HTR-8/SVneo (cell line): ENCODE measurements at places on chromosomes 12 and 14.

GRCh38 chr12:21906919-21907493, 34.2 kb downstream of the ABCC9 start:
- DNase-seq: no peak

GRCh38 chr14:57573173-57573572, 79.5 kb upstream of the CCDC198 start:
- DNase-seq: no peak

GRCh38 chr12:8829125-8829518, 6.7 kb downstream of the A2ML1 start:
- DNase-seq: no peak

GRCh38 chr14:50056435-50056834, 59.9 kb downstream of the VCPKMT start:
- DNase-seq: no peak

DNA sequence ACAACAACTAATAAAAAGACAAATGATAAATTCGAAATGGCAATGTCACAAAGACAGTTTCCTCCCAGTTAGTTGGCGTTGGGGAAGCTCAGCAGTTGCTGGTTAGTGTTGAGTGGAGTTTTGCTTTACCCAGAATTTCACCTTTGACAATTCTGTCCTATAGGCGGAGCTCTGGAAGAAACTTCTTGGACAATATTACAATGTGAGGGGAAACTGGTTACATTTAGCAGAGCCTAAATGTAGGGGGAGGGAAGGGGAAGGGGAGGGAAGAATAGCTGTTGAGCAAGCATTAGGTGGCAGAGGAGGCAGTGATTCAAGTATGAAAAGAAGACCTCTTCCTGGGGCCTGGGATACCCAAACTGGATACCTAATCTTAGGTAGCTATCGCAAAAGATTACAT, 51.4 kb downstream of the BDKRB1 start:
- DNase-seq: peak; percentile 3

GRCh38 chr14:72045885-72046284, 113.7 kb downstream of the RGS6 start:
- no peak for DNase-seq

DNA sequence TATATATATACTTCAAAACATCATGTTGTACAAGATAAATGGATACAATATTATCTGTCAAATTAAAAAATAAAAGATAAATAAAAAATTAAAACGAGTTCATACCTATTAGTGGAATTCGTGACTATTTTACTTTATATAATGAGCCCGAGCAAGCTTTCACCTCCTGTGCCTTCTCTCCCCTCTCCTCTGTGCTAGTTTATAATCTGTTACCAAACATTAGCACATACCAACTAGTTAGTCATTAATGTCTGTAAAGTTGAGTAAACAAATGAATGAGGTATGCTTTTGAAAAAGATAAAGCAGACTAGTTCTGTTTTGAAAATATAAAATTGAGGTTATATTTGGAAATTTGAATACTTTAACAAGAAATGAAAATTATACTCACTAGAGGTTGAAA, 84.0 kb downstream of the LRRC9 start:
- DNase-seq: no peak

DNA sequence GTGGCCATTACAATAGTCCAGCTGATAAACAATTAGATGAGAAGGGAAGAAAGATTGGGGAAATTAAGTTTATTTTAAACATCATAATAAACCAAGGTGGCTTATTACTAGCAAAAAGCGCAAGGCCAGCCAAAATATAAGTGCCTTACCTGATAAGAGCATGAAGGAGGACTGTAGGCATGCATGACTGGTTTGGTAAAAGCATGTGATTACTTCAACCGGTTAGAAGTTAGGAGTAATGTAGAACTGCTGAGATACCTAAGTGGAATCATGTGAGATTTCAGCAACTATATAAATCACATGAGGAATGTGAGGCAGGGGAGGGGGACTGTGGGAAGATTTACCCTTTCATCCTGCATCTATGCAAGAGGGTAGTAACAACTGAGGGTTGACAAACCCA, 59.7 kb upstream of the CCDC196 start:
- no peak for DNase-seq

- DNase-seq: no peak
Observed at GRCh38 chr14:27372771-27373170, 774.9 kb upstream of the NOVA1 start.

GRCh38 chr14:83162361-83162929, 1628.8 kb upstream of the SEL1L start:
- DNase-seq: no peak

DNA sequence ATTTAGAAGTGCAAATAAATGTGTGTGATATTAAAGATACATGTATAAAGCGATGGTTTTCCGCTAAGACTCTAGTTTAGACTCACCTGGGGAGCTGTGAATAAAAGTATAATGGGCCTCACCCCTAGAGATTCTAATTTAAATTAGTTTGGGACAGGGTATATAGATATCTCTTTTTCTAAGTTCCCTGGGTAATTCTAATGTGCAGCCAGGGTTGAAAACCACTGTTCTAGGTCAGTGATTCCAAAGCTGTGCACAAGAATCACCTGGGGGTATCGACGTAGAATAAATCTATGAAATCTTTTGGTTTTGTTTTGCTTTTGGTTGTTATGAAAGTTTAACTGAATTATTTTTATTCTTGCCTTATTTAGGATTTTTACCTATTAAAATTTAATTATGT, 302.1 kb downstream of the KCNH5 start:
- no peak for DNase-seq

DNA sequence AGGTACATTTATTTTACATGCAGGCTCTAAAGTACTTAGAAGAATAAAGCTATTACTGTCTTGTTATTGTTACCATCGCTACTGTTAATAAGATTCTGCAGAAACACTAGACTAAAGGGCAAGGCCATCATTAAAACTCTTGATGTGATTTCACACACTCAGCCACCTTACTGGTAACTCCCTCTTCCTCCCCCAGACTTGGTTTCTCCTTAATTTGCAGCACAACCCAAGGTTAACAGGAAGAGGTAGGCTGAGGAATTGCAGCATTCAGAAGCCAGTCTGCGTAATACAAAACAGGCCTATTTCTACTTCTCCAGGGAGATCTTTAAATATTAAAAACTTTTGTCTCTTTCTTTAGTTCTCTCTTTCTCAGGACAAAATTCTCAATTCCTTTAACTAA, 210.3 kb downstream of the BTG1 start:
- no peak for DNase-seq

DNA sequence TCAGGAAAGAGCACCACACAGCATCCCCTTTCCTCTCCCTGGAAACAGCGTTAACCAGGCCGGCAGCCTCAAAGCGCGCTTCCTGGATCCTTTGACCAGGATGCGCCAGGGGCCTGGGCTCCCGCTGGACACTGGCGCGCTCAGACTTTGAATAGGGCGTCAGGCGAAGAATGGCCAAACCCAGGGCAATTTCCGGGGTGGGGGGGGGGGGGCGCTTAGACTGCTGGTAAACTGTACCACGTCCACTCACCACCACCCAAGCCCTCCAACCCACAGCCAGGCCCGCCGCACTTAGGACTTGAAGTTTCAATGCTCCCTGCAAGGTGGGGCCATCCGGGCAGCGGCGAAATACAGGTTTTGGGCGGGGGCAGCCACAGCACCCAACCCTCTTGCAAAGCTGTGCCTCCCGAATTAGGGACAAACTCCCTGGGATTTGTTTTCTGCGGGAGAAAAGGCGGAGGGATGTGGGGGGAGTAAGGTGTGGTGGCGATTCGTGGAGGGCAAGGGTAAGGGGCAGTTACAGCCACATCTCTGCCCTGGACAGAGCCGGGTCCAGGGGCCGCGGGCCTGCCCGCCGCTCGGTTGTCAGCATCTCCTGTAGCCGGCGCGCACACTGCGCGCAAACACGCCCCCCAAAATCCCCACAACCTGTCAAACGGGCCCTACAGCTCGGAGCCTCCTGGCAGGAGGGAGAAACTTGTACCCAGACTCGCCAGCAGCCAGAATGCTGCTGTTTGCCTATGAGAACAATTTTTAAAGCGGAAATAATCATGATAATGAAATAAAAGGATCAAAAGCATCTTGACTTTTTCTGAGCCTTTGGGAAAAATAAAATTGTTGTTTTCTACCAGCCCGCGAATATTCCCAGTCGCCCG, 958 bp downstream of the RTN1 start:
- peak; percentile 26 for DNase-seq

- DNase-seq: no peak
Observed at GRCh38 chr12:45969084-45969483, 21.3 kb downstream of the SCAF11 start.

DNA sequence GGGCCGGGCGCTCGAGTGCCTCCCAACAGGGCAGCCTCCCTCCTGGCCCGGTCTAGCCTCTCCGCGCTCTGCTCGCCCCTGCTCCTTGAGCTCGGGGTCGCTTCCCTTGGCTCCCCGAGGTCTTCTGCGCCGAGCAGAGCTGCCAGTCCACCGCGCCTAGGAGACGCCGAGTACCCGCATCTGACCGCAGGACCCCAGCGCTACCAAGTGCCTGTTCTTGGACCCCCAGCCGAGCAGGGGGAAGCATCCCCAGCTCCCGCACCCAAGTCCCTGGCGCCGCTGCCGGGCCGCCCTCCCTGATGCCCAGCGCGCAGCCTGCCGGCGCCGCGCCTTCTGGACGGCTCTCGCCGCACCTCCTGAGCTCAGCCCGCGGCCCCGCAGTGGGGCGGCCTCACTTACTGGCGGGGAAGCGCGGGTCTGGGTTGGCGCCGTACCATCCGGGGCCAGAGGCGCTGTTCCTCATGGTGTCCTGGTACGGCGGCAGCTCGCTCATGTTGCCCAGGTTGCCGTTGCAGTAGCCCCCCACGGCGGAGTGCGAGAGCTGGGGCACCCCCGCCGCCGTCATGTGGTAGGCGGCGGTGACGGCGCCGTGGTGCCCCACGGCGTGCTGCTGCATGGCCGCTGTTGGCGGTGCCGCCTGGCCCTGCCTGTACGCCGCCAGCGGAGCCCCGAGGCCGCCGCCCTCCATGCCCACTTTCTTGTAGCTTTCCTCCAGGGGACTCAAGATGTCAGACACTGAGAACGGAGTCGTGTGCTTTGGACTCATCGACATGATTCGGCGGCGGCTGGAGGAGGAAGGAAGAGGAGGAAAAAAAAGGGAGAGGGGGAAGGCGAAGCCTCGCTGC, 1.2 kb downstream of the NKX2-1 start:
- DNase-seq: no peak

GRCh38 chr14:95068080-95068479, 89.2 kb downstream of the DICER1 start:
- no peak for DNase-seq

GRCh38 chr12:61452076-61452475, 808.1 kb upstream of the USP15 start:
- DNase-seq: no peak

DNA sequence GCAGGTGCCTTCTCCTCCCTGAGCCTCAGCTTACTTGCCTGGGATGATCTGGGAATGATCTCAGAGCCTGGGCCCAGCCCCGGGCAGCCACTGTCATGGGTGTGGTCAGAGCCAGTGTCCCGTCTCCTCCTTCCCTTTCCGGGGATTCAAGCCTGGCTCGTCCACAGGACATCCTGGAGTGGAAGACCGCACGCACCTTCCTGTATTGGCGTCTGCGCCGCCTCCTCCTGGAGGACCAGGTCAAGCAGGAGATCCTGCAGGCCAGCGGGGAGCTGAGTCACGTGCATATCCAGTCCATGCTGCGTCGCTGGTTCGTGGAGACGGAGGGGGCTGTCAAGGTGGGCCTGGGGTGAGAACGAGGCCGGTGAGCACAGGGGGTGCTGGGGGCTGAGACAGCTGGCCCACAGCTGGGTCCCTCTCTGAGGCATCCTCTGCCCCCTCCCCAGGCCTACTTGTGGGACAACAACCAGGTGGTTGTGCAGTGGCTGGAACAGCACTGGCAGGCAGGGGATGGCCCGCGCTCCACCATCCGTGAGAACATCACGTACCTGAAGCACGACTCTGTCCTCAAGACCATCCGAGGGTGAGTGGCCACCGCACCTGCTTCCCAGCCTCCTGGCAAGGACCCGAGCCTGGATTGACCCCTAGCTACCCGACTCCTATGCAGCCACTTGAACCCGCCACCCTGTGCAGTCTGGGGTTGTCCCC, 44.0 kb downstream of the FOXN4 start:
- no peak for DNase-seq

DNA sequence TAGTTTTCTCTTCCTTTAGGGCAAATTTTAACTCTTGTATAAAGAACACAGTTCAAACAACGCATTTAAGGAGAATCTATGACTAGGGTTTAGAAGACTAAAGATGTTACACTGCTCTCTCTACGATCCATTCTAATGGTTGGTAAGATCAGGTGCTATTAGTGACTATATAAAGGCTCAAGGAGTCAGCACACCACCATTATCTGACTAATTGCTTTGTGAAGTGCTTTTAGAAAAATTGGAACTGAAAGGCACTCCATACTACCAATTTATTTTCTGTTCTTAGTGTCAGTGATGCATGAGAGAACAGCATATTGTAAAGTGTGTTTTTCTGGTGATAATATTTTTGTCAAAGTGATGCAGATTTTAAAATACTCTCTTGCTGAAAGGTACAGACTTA, 136.8 kb downstream of the SYT1 start:
- DNase-seq: no peak

- DNase-seq: no peak
Observed at GRCh38 chr12:84455598-84455997, 457.0 kb downstream of the SLC6A15 start.

DNA sequence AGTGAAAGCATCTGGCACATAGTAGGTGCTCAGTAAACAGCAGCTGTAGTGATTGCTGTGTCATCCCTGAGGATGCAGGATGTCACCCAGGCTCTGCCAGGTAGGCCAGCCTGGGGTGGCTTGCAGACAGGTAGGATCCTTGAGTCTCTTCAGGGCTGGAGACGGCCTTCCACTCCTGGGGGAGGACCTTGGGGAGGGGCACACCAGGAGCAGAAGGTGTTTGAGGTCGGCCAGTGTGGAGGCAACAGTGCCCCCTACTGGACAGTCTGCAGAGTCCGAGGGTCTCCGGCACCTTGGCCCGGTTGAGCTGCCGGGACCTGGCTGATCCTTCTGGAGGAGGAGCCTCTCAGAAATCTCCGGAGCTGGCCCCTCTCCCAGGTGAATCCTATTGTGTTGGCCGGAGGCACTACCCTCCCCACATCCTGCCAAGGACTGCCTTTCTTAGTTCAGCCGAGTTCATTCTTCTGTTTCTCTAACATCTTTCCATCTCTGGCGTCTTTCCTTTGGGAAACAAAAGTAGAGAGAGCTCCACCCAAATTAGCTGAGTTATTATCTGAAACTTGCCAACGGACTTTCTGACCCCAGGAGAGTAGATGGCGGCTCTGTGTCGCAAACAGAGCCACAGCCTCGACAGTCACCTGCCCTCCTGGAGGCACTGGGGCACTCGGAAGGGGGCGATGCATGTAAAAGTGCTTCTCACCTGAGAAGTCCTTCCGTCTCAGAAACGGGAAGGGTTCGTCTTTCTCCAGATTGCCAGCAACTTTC, 41.8 kb upstream of the CLMN start:
- DNase-seq: no peak

DNA sequence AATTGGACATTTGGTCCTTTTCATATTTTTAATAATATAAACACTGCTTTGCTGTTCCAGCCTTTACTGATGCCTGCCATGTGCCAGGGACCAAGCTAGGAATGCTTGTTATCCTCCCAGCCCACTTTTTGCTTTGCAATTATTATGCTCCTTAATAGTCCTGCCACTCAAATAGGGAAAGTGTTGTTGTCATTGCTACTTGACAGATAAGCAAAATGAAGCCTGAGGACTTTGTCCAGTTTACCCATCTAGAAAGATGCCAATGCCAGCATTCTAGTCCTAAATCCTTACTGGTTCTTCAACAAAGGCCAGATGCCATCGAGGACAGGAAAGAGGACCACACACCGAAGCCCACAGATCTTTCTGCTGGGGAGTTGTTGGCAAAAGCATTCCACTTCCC, 246.5 kb downstream of the EMP1 start:
- no peak for DNase-seq

- DNase-seq: no peak
Observed at GRCh38 chr14:41120402-41120801, 486.3 kb upstream of the LRFN5 start.
